ENCODE measurements at places on chromosomes 5 and 9. TPM values are rescaled to one million over a fixed set of nuclear protein-coding genes. Genes with fewer than 3 reads are reported as not detected.

DNA sequence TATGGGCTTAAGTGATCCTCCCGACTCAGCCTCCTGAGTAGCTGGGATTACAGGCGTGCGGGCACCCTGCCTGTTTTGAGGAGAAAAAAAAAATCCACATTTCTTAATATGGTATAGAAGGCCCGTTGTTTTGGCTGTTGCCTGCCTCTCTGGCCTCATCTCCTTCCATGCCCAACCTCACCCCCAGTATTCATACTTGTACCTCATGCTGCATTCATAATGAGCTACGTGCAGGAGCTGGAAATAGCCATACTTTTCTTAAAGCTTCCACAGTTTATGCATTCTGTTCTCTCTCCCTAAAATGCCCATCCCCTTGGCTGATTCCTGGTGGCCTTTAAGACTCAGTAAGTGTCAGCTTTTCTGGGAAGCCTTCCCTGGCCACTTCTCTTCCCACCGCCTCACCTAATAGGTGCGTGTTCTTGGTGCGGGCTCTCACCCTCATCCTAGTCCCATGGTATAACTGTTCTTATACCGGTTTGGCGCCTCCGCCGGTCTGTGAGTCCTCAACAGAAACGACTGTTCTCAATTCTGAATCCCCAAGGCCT lies 2.1 kb upstream of the TPM2 start:
- DNase-seq = no peak

SPATA31A6 gene
- total RNA-seq = not detected

DNA sequence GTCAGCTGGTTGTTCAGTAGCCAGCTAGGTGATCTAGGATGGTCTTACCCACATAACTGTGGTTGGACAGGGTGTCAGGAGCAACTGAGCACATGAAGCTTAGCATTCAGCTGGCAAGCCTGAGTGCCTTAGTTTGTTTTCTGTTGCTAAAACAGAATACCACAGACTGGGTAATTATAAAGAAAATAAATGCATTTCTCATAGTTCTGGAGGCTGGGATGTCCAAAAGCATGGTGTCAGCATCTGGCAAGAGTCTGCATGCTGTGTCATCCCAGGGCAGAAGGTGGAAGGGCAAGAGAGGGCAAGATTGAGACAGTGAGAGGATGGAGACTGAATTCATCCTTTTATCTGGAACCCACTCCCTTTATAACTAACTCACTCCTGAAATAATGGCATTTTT lies 921.5 kb downstream of the TLE4 start:
- no peak for DNase-seq

TEK gene
- total RNA-seq = 63.0 TPM

DNA sequence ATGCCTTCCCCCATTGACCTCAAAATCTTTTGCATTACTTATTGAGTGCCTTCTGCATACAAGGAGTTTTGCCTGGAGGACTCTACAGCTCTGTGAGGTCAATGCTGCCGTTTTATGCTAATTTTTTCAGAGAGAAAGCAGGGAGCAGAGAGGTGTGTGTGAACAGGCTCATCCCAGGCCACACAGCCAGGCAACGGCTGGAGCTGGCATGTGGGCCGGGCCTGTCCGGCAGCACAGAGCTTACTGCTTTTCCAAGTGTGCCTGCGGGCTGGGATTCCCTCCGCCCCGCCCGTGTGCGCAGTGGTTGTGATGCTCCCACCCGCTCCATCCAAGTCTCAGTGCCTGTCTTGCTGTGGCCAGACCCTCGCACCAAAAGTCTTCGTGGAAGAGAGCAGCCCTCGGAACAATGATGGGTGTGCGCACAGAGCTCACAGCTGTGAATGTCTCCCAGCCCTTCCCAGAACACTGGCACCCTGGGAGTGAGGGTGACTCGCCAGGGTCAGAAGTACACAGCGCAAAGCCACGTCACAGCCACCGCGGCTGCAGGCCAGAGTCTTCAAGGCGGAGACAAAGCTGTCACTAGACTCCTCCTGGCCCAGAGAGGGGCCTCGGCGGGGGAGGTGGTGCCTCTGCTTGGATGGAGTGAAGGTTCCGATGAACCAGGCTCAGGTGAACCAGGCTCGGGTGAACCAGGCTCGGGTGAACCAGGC lies 82.8 kb downstream of the COL5A1 start:
- DNase-seq = no peak

S1PR3 gene
- 22.3 TPM for total RNA-seq

DNA sequence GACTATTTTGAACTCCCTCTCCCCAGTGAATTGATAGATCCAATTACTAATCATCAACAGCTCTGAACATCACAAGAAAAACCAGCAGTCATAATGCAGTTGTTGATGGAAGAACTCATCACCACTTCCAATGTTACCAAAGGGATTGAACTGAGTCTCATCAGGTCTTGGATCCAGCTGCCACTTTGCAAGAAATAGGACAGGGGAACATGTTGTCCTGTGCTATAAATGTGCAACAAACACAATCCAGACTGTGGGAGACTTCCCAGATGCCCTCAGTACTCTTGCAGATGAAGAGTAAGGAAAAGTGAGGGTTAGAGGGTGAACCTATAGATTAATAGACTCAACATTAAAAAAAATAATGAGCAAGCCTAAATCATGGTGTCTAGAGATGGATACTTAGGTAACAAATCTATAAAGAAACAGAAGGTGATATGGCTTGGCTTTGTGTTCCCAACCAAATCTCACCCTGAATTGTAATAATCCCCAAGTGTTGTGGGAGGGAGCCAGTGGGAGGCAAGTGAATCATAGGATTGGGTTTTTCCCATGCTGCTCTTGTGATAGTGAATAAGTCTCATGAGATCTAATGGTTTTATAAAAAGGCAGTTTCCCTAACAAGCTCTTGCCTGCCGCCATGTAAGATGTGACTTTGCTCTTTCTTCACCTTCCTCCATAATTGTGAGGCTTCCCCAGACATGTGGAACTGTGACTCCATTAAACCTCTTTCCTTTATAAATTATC lies 63.4 kb upstream of the PAPPA start:
- DNase-seq = no peak

DNA sequence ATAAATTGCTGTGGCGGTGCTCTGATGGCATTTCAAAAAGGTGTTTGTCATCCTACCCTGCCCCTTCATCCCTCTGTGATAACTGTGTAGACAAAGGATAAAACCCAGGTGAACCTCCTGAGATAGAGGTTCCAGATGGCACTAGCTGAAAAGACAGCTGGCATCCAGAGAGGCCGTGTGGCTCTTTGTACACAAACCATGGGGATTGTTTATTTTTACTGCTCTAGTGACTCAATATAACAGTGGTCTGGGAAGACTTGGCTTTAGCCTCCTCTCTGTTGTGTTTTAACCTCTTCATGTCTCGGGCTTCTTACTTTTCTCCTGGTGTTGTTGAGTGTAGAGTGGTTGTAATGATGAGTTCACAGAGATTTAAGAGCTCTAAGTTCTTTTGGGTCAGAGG lies 48.8 kb downstream of the SH3GL2 start:
- no peak for DNase-seq

DNA sequence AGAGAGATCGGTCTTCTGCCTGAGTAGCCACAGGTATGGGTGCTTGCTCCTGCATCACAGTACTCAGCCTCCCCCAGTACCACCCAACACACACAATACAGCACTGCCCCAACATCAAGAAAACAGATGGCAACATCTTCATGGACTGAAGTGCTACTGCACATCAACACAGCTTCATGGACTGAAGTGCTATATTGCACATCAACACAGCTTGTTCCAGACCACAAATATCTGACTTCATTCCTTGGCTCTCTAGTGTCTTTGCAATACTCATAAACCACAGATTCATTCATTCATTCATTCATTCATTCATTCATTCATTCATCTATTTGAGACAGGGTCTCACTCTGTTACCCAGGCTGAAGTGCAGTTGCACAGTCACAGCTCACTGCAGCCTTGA lies 31.1 kb upstream of the PCA3 start:
- DNase-seq = no peak

DNA sequence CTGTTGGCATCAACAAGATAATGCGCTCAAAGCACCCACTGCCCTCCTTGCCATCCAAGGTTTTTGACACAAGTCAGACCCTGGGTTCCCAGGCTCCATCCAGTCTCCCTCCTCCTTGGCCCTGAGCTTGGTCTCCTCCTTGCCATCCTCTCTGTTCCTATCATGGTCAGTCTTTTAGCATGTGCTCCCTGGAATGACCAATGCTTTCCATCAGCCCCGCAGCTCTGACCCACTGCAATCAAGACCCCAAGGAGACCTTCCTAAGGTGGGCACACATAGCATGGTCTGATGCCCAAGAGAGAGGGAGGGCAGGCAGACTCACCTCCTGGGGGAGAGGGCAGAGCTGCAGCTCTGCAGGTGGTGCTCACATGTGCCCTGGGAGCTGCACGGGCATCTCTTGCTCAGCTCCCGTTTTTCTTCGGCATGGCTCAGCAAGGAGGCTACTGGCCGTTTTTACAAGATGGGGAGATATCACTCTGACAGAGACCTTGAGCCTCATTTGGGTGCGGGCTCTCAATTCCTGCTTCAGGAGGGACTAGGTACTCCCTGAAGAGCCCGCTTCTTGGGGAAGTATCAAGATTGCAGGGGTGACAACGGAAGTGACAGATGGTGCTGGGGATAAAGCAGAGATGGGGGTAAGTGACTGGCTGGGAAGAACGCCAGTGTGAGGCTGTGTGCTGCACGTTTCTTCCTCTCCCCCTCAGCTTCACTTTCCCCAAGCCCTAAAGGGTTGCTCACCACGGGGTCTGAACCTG lies 3.3 kb downstream of the SEPTIN8 start:
- DNase-seq = no peak

TXN gene
- 305 TPM for total RNA-seq

DNA sequence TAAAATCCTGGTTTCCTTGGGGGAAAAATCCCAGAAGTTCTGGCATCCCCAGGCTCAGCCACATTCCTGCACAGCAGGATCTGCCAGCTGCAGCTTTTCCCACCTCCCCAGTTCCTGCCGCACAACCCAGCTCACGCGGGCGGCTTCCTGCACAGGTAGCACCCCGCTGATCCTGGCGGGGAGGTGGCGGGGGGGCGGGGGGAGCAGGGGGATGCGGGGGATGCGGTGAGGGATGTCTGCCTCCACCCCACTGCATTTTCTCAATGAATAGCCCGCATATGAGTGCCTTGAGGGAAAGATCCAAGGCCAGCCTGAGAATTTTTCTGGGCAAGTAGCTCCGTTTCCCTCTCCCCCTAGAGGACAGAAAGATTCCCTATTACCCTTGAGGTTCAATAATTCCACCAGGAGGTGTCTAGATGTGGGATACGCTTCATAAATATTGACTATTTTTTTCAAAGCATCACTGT lies 21.1 kb downstream of the GFPT2 start:
- no peak for DNase-seq

GRCh38 chr5:78838753-78839152 lies 146.4 kb downstream of the ARSB start:
- DNase-seq = no peak

DNA sequence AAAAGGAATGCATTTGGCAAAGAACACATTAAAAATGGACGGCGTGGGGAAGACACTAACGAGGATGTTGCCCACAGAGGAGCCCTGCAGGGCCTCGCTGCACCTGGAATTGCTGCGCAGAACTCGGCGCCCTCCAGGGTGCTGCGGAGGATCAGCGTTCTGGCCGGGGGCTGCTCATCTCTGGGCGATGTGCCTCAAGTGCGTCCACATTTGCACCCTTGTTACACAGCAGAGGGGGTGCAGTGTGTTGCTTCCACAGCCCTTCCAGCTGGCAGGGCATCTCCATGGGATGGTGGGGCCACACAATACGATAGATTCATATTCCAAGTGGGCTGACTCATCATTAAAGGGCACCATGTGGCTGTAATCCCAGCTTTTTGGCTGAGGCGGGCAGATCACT lies 63.1 kb downstream of the AK8 start:
- no peak for DNase-seq

SLC6A3 gene
- not detected for total RNA-seq

DNA sequence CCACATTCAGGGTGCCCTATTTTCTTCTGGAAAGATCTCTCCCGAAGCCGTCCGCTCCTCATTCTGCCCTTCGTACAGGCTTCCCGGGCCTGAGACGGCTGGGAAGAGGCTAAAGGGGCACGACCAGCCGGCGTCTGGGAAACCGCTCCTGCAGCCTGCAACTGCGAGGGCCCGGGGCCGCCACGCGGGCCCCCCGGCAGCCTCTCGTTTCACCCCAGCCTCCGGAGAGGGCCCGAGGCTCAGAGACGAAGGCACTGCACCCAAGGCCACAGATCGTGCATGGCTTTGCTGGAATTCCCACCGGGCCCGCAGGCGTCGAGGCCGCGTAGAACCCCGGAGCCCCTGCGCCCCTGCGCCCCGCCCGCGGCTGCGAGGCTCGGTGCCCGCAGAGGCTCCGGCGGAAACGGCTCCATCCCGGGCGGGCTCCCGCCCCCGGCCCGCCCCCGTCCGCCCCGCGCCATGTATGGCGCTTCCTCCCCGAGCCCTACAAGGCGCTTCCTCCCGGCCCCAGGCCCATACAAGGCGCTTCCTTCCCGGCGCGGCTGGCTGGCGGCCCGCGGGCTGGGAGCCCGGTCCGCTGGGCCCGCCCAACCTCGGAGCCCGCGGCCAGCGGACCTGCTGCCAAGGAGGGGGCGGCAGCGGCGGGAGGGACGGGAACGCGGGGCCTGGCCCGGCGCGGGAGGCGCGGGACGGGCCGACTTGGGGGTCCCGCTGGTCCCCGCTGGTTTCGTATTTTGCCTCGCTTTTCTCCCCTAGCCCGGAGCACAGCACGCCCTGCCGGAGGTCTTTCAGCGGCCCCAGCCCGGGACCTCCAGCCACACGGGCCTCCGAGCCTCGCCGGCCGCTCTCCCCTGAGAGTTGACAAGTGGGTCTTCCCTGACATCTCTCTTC lies 26.6 kb downstream of the EGR1 start:
- no peak for DNase-seq

GRCh38 chr9:101738566-101739183 lies at the start of gene GRIN3A:
GRIN3A (minus strand) TSS chr9:101738647; CDS start chr9:101737979, 668 bp downstream.
- DNase-seq = no peak

SNCB gene
- total RNA-seq = 1.8 TPM

CCDC192 gene
- total RNA-seq = not detected

GRCh38 chr5:190366-191035 lies 794 bp upstream of the LRRC14B start:
- DNase-seq = no peak

DNA sequence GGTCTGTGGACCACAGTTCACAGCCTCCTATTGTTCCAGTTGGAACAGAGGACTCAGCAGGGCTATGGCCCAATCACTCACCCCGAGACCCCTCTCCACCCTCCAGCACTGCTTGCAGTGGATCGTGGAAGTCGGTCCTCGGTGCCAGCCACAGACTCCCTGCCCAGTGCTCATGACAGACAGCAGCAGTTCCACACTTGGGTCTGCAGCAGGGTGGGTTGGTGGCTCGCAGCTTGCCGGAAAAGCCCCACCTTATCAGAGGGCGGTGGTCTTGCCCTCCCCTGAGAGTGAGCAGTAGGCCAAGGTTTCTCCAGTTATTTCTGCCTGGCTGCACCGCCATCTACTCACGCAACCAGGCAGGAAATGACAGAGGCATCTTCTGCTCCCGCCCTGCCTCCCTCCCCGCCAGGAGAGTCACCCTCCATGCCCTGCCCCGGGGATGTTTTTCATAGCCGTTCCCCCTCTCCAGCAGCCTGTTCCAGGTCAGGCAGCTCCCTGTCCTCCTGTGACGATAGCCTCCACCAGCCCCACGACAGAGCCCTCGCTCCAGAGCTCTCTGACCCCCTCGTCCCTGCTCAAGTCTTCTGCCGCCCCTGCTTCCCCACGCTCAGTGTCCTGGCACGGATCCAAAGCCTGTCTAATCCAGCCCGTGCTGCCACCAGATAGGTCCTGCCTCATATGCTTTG lies 34.5 kb downstream of the UNC5A start:
- no peak for DNase-seq

Measured in glomerular endothelial cell (primary cell).